ENCODE measurements at places on chromosomes 3 and 15.

DNA sequence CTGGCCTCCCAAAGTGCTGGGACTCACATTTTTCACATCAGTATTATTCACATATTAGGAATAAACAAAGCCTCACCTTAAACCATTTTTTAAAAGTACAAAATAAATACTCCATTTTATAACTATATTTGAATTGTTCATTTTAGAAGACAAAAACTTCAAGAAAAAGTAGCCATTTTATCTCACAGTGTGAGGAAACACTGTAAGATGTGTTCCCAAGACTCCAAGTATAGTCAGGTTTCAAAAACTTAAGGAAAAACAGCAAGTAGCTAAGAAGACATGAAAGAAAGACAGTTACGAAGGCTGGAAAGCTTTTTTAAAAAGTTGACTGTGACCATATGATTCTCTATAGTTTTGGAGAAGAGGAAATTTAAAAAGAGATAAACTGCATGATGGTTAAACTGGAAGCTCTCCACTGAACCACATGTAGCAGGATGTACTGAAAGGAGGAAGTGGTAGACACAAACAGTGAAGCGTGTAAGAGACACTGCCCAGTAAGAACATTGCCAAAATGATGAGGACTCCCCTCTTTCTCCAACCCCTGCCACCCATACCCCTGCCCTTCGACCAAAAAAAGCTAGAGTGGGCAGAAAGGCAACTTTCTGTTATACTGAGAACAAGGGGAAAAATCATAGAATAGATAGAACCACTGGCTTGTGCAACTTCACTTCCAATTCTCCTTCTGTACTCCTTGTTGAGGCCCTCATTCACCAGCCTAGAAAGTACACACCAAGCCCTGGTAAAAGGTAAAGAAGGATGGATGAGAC lies 6.2 kb upstream of the TMF1 start:
- no peak for DNase-seq

DNA sequence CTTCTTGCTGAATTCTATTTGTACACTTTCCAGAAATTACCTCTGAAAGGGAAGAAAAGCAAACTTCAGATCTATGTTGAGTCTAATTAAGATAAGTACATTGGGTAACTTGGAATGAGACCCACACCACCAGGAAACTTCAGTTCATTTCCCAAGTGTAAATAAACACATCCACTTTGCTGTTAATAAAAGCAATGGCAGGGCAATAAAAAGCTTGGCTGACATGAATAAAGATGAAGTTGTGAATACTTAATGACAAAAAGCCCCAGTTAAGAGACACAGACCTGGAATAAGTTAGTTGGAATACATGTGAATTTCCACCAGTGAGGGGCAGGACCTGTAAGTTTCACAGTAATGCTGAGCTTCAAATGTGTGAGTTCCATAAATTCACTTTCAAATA lies 83.3 kb downstream of the MEX3B start:
- no peak for DNase-seq

- DNase-seq = no peak
These were observed 7.3 kb downstream of the TMCO5A start for GRCh38 chr15:37941779-37942178.

DNA sequence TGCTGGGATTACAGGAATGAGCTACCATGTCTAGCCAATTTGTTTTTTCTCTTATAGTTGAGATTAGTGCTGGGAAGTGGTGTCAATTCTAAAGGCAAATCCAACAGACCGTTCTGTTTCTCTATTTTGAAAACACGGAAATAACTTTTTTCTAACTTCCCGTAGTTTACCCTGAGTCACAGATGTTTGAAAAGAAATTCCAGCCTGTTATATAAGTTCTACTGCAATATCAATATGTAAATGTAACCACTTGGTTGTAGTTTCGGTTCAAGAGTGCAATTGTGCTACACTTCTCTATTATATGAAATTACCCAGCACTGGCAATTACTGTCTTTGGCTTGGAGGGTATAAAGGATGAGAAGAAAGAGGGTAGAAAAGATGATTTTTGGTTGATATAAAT lies 22.3 kb upstream of the GNB4 start:
- no peak for DNase-seq

DNA sequence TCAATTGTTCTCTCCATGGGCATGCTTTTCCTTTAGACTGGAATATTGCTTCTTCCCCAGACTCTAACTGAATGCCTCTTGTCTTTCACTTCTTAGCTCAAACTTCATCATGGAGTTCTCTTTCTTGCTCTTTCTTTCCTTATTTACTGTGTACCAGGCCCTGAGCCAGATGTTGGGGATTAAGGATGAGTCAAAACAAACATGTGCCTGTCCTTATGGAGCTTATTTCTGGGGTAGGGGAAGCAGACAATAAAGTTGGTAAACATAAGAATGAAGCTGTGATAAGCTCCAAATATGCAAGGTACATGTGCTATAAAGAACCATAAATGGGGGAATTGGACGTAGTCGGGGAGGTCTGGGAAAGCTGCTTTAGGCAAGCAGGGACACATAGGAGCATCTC lies 145.8 kb downstream of the ALDH1A2 start:
- no peak for DNase-seq

DNA sequence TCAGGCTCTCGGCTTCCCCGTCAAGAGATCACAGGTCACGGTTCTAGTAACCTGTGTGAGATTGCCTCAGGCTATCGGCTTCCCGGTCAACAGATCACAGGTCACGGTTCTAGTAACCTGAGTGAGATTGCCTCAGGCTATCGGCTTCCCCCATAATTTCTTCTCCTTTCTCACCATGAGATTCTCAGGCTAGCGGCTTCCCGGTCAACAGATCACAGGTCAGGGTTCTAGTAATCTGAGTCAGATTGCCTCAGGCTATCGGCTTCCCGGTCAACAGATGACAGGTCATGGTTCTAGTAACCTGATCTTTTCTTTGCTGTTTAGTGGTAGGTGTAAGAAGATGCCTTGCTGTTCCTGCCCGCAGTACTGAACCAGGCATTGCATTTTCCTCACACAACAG lies 418.2 kb upstream of the ZNF717 start:
- no peak for DNase-seq

DNA sequence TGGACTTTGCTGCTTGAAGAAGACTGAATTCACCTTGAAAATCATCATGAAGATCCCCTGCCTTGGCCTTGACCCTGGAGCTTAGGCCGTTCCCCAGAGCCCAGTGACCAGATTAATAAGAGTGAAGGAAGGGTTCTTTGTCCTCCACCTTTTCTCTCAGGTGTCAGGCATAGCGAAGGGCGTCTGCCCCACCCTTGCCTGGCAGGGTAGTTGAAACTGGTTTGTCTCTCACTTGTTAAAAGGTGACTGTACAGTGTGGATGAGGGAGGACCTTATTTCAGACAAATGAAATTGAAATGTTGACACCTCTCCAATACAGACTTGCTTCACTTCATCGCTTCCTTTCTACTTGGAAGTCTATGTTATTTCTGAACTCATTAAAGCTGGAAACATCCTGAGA lies 223.7 kb upstream of the BHLHE40 start:
- no peak for DNase-seq

DNA sequence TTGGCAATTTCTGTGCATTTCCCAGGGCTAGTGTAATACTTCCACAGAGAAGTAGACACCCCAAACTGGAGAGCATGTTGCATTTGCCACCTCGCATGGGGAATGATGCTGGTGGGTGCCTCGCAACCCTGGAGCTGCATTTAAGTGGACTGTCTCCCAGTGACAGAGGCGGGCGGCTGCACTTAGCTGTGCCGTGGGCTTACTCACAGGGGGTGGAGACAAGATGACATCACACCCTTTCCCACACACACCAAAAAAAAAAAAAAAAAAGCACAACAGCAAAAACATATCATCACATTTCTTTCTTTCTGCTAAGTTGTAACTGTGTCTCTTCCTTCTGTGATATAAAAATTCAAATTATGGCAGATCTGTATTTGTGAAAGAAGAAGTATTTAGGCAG lies at the start of gene ABI3BP:
ABI3BP (minus strand) TSS at position 113 of the 400 bp plus-strand sequence; CDS start at position 76, 37 bp downstream.
- DNase-seq = peak; percentile 88

DNA sequence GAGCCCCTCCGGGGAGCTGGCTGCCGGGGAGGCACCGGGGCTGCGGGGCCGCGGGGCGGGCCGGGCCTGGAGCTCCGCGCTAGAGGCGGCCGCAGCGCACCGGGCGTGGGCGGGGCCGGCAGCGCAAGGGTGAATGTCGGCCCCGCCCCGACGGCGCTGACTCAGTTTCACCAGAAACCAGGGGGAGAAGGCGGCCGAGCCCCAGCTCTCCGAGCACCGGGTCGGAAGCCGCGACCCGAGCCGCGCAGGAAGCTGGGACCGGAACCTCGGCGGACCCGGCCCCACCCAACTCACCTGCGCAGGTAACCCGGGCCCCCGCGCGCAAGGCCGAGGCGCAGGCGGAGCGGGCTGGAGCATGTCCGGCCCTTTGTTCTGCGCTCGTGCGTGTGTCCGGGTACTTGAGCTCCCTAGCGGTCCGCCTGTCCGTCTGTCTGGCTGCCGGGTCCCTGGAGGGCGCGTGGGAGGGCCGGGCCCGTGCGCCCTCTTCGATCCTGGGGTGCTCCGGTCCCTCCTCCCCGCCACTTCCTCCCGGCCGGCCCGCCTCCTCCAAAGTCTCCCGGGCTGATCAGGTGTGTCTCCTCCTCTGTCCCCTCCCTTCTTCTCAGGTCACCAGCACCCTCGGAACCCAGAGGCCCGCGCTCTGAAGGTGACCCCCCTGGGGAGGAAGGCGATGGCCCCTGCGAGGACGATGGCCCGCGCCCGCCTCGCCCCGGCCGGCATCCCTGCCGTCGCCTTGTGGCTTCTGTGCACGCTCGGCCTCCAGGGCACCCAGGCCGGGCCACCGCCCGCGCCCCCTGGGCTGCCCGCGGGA lies at the start of gene SPINT1:
SPINT1 (plus strand) TSS at position 164 of the 811 bp plus-strand sequence; CDS start at position 671, 507 bp downstream.
- no peak for DNase-seq

GRCh38 chr15:60275624-60276023 lies 122.2 kb downstream of the ANXA2 start:
- DNase-seq = no peak

DNA sequence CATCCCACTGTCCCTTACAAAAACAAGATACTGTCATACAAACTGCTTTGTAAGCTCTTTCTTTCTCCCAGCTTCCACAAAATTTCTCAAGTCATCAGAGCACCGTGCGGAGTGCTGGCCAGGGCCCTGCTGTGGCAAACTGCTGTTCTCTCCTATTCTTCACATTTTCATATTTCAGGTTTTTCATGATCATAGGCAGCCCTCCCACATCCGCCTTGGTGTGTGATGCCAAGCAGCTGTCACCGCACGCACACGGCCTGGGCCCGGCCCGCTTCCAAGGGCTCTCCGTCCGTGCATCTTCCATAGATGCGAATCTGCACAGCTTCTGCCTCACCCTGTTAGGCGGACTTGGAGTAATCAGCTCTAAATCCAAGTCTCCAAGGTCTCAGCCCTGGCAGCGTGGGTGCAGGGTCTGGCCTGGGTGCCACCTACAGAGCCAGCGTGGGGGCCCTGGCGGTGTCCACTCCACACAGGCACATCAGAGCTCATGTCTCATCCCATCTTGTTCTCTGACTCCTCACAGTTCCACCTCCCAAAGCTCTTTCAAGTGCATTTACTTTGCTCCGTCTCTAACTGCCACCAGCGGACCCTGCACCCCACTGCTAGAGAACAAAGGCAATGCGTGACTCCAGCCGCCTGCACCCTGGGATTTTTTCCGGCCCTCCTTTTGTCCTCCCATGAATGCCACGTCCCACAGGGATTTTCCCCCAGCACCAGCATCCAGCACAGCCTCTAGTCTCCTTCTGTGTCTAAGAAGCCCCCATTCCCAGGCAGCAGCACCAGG lies 27.2 kb downstream of the CYFIP1 start:
- DNase-seq = peak; percentile 73

- DNase-seq = peak; percentile 71
These were observed 26.4 kb downstream of the TYRO3 start for GRCh38 chr15:41585127-41586047.

DNA sequence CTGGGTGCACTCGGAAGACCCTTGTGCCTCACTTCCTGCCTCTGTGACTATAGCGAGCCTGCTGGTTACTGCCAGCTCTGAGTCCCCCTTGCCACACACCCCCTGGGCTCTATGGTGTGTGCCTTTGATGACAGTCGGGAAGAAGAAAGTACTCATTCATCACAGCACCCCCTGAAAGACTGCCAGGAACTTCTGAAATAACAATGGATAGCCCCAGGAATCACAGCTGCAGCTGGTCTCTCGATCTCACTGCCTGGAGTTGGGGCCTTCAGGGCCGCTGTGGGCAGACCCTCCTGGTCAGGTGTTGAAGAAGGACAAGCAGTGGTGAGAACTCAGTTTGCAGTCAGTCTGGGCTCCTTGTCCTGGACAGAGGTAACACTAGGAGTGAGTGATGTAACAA lies 9.8 kb upstream of the RPP14 start:
- DNase-seq = no peak

DNA sequence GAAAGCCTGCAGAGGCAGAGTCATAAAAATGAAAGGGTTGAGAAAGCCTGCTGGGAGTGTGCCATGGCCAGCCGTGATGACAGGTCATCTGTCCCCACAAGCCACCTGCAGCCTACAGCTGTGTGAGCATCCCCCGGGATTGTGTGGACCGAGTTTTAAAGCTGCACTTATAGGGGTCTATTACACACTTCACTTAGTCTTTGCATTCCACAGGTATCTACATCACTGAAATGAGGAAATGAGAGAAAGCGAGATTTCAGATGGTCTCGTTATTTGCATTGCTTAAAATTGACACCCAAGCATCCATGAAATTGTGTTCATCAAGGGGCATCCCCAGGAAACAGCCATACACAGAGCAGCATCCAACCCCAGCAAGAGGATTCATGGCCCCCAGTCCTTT lies 137.6 kb upstream of the TRIM42 start:
- no peak for DNase-seq

- no peak for DNase-seq
These were observed 154.3 kb downstream of the PLCL2 start for GRCh38 chr3:17038900-17039553.

DNA sequence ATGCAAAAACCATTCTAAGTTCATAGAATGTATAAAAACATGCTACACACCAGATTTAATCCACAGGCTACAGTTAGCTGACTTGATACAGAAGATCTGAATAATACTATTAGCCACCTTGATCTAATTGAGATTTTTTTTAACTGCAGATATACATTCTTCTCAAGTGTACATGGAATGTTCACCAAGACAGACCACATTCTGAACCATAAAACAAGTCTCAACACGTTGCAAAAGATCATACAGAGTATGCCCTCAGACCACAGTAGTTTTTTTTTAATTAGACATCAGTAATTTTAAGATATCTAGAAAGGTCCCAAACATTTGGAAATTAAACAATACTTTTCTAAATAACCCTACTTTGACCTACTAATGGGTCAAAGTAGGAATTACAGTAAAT lies 83.3 kb downstream of the FGF7 start:
- DNase-seq = no peak

- no peak for DNase-seq
These were observed 269.8 kb downstream of the THSD4 start for GRCh38 chr15:71385026-71385425.

DNA sequence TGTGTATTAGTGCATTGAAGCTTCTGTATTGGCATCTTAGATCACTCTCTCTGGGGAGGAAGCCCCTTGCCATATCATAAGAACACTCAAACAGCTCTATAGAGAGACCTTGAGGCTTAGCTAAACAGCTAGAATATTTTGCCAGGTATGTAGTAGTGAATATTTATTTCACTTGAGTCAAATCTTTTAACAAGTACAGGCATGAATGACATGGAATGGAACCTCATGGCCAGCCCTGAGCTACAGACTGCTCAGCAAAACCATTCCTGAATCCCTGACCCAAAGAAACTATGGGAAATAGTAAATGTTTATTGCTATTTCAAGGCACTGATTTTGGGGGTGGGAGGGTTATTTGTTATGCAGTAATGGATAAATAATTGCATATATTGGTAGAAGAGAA lies 604.8 kb downstream of the MECOM start:
- DNase-seq = no peak
